Stimulated activated CD8-positive, alpha-beta memory T cell treated with anti-CD3 and anti-CD28 coated beads, Interleukin-4, amount 100 ng/mL, for 4 hours (primary cell): ENCODE measurements at places on chromosomes 7 and 10.

DNA sequence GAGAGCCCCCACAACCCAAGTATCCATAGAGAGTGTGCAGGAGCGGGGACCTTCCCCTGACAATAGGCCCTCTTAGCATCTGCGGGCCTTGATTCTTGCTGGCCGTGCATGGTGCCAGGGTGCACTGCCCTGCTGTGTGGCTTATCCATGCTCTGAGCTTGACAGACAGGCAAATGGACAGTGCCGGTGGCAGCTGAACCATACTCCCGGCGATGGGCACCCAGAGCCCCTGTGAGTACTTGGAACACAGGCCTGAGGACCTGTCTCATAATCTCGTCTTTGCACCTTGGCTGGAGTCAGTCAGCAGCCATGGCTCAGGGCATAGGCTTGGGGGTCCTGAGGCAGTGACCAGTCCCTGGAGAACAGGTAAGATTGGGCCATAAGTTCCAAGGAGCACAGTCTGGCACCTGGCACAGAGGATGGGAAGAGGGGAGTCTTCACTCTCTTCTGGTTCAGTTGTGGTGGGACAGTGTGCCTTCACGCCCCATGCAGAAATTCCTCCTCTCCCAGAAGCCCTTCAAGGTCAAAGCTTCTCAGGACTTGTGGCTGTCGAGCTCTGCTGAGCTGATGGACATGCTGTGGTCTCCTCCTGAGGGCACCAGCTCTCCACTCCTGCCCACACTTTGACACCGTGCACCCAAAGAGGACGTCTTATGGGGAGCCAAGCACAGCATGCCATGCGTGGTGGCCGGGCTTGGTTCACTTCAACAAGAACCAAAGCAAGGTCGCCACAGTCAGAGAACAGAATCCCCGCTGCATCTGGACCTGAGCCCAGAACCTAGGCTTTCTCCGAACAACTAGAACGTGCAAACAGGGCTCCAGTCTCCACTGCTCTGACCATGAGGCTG, 59.4 kb upstream of the CAMK2B start:
- DNase-seq = no peak

GRCh38 chr10:48498940-48499510, 105.8 kb downstream of the ARHGAP22 start:
- DNase-seq = no peak

DNA sequence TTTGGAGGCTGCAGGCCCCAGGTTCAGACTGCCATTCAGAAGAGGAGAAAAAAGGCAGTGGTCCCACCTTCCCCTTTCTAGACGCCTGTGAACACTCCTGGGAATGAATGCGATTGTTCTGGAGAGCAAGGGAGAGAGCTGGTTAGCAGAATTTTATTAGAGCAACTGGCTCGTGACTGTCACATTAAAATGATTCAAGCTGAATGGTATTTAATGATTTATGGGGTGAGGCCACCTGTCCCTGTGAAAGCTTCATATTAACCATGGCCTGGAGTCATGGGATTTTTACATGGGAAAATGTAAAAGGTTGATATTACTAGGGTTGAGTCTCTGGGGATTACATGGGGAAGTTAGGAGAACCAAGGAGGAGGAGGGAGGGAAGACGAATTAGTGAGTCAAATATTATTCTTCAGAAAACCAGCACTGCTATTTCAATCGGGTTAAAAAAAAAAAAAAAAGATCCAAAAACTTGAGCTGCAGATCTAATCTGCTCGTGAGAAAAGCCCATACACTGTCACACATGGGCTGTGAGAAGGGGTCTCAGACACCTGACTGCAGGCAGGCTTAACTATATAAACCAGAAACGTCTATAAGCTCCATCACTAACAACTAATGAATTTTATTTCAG, 8.3 kb downstream of the CXCL12 start:
- no peak for DNase-seq

GRCh38 chr10:17009212-17009700, 120.4 kb downstream of the CUBN start:
- no peak for DNase-seq
